ENCODE measurements at places on chromosomes 1 and 21. TPM values are rescaled to one million over a fixed set of nuclear protein-coding genes. Genes with fewer than 3 reads are reported as not detected.

DNA sequence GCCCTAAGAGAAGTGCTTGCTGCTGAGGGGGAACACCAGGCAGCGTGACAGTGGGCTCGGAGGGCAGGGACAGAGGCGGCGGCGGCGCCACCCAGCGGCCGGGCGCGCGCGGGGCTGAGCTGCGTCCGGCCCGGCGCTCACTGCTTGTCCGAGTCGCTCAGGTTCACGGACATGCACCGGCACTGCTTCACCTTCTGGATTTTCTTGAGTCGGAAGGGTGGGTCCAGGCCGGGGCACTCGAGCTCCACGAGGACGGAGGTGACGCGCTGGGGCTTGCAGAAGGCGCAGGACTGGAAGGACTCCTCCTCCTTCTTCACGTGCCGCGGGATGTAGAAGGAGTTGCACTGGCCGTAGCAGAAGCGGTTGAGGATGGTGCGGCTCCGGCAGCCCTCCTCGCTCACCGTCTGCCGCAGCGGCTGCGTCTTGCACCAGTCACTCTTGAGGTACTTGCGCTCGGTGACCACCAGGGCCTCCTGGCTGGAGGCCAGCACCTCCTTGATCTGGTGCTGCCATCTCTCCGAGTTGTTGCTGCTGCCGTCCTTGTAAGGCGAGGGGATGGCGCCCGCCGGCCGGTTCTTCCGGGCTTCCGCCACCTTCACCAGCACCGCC lies 119.0 kb downstream of the GREM2 start:
- no peak for DNase-seq

- DNase-seq = no peak
These were observed 3.1 kb downstream of the C1orf198 start for GRCh38 chr1:230865062-230865817.

GRCh38 chr1:224996266-224996665 lies 66.8 kb downstream of the DNAH14 start:
- DNase-seq = peak; percentile 79

- no peak for DNase-seq
These were observed 17.5 kb downstream of the RSPH1 start for GRCh38 chr21:42478504-42478903.

- no peak for DNase-seq
These were observed 6.2 kb downstream of the BARHL2 start for GRCh38 chr1:90710579-90711536.

TMPRSS3 gene
- 2.4 TPM for total RNA-seq

ADAMTSL4 gene
- 13.3 TPM for total RNA-seq

DNA sequence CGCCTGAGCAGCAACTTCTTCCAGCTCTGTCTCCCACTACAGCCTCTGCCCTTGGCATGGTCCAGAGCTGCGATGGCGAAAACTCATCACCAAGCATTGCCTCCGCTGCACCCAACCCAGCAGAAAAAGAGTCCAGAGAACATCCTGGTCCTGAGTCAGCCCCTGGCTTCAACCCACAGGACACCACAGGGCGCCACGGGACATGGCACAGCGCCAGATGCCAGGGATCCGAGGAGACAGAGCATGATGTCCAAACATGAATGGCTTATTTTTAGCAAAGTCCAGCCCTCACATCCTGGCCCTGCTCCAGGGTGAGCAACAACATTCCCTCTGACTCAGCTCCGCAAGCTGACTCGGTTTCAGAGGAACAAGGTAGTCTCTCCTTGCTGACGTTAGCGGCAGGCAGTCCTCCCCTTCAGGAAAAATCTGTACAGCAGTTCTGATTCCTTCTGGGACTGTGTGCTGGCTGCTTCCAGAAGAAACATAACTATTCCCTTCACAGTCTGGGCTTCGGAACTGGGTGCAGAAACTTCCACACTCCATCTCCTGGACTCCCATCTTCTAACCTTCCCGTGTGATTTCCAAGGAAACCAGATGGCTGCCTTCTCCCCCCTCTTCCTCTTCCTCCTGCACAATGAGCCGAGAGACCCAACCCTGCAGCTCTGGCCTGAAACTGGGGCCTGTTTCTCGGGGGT lies 131.3 kb downstream of the TOMM20 start:
- DNase-seq = peak; percentile 100

DNA sequence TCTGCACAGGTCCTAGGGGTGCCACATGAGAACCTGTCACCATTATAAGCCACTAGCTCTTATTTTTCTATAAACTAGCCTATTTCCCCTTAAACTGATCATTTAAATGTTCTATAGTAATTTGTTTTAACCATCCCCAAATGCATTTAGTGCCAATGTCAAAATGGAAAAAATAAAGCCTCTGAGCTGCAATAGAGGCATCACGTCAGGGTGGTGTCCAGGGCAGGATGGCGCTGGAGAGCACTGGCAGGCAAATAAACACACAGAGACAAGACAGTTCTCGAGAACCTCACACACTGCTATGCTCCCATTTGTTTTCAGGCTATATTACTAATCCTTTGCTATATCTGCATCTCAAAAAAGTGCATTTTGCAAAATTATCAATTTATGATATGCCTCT lies 73.4 kb upstream of the NEK2 start:
- DNase-seq = no peak

DNA sequence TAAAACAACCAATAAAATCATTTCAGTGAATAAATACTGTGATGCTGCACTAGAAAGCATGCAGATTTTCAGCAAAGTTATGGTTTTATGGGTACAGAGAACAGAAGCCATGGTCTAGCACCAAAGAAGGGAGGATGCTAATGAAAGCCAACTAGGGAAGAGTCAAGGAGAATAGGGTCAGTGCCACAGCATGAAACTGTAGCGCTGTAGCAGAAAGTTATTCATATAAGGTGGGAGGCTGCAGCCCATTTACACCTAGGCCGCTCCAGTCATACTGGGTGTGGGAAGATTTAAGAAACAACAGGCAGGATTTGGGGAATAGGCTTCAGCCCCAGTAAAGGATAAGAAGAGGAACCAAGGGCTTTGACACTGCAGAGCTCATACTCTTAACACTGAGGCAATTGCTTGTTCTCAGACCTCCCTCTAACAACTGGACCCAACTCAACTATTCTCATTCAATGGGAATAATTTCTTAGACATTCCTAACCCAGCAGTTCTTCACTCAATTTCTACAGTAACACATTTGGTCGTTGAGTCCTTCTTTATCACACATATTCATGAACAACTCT lies 4.4 kb downstream of the IFI16 start:
- DNase-seq = no peak

DNA sequence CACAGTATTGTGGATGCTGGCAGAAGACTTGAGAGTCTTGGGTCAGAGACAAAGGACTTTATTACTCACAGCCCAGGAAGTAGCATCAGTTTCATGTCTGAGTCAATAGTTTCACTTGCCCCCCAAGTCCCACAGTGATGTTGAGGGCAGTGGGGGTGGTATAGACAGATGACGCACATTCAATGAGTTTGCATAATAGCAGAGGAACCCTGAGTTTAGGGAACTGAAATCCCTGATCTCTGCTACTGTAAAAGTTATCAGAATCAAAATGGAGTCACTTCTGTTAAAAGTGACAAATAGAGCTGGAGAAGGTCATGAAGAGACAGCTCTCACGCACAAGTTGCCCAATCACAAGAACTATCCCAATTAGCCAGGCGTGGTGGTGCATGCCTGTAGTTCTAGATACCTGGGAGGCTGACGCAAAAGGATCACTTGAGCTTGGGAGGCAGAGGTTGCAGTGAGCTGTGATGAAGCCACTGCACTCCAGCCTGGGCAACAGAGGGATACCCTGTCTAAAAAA lies 11.5 kb upstream of the HCRTR1 start:
- peak; percentile 33 for DNase-seq

RNF223 gene
- 0.37 TPM for total RNA-seq

NCAM2 gene
- total RNA-seq = not detected

GRCh38 chr1:24966724-24967346 lies 36.8 kb upstream of the RUNX3 start:
- peak; percentile 90 for DNase-seq

DNA sequence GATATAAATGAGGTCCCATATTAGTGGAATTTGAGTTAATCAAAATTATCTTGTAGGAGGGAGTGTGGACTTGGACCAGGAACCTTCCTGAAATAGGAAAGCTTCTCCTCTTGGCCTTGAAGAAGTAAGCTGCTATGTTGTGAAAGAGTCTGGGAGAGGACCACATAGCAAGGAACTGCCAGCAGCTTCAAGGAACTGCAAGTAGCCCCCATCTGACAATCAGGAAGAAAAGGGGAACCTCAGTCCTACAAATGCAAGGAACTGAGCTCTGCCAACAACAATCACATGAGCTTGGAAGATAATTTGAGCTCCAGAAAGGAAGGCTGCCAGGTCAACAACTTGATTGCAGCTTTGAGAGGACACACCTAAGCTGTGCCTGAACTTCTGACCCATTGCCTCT lies 8.2 kb upstream of the PRMT6 start:
- no peak for DNase-seq

DNA sequence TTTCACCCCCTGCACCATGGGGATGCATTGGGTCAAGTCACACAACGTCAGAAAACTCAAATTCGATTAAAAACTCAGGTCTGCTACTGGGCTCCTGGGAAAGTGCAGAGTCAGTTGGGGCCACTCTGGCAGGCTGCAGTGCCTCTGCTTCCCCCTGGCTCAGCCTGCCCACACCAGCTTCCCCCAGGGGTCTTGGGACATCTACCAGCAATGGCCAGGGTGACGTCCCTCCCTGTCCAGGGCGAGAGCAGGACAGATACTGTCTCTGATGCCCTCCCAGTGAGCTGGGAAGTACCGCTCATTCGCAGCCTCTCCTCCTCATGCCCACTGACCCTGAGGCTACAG lies 106.2 kb upstream of the COL6A1 start:
- no peak for DNase-seq

GRCh38 chr21:31795992-31796391 lies 64.1 kb upstream of the SCAF4 start:
- DNase-seq = no peak

DNA sequence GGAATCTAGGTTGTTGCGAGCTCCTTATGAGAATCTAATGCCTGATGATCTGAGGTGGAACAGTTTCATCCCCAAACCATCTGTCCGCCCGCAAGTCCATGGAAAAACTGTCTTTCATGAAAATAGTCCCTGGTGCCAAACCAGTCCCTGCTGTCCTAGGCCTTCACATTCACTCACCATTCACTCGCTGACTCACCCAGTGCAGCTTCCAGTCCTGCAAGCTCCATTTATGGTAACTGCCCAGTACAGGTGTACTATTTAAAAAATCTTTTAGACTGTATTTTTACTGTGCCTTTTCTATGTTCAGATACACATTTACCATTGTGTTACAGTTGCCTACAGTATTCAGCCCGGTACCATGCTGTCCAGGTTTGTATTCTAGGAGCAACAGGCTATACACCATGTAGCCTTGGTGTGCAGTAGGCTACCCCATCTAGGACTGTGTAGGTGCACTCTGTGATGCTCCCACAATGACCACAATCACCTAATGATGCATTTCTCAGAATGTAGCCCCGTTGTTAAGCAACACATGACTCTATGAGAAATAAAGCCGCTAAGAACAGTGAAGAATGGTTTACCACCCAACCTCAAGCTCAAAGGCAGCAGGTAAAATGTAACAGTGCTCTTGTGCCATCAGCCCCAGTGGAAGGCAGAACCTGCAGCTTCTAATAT lies 2.4 kb downstream of the ECHDC2 start:
- DNase-seq = peak; percentile 17

GRCh38 chr21:15141261-15141970 lies 76.6 kb upstream of the NRIP1 start:
- DNase-seq = no peak

CELA2B gene
- not detected for total RNA-seq

DNA sequence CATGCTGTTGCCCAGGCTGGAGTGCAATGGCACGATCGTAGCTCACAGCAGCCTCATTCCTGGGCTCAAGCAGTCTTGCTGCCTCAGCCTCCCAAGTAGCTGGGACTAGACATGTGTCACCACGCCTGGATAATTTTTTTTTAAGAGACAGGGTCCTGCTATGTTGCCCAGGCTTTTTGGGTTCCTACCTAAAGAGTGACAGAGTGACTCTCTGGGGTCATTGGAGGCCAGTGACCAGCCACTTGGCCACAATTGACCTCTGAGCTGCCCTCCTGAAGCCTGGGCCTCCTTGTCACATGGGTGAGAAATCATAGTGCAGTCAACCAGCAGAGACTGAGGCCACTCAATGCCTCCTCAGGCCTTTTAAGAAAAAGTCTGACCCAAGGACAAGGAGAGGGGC lies 5.7 kb downstream of the DIO1 start:
- no peak for DNase-seq
